Left hindlimb (tissue), 1 donor: ENCODE measurements at places on chromosomes 7 and 10.
A peak's percentile ranks its signal among the peaks of the same experiment; 100 is the strongest.

GRCh38 chr7:131267631-131268030 lies 60.0 kb upstream of the MKLN1 start:
- DNase-seq, result no peak

DNA sequence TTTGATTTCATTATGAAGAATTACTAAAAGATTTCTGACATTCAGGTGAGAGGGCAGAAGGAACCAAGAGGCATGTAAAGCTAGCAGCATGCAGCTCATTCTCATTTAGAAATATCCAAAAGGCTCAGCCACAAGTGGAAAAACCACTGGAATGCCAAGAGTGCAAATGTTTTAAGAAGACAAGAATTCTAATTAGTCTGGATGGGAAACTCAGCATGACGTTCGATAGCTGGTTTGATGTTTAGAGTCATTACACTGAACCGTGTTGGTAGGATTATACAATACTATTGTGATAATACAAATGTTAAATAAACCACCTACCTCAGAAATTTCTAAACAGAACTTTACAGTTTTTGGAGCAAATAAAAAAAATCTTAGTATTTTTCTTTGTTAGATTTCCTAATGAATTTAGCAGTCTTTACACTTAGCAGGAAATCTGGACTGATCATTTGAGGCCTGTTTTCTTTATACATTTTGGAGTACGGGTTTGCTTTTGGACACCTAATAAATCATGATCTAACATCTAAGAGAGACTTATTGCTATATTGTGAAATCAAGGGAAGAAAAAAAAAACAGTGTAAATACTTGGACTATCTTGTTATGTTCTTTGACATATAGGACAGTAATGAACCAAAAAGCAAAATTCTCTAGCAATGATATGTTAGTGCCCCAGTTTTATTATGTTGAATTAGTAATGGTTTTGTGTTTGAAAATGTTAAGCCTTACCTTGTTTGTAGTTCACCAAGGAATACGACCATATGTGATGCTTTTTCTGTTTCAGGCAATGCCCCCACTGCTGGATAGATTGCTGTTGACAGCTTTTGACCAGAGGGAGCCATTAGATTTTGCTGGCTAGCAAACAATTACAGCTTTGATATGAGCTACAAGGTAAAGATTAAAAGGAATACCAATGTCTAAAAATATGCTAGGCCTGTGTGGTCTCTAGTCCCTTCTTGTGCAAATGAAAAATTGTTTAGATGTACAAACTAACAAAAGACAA lies 354.1 kb upstream of the SEMA3A start:
- DNase-seq, result no peak

DNA sequence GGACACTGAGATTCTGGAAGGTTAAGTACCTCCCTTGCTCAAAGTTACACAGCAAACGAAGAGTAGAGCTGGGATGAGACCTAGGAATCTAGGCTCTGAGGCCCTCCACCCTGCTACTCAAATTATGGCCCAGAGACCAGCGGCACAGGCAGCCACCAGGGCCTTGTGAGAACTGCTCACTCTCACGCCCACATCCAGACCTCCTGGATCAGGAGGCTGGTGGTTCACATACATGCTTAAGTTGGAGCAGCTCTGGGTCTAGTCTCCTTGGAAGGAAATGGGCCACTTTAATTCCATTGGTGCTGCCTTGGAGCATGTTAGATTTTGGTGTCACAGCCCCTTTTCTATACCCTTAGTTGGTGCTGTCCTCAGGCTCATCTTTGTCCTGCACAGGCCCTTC lies 41.9 kb downstream of the ADRA2A start:
- no peak for DNase-seq

GRCh38 chr10:24869354-24870015 lies 82.9 kb downstream of the PRTFDC1 start:
- DNase-seq, result no peak

- no peak for DNase-seq
Observed at GRCh38 chr7:35250941-35251340, 3.0 kb downstream of the TBX20 start.

GRCh38 chr10:82742478-82742877 lies 867.5 kb downstream of the NRG3 start:
- no peak for DNase-seq

DNA sequence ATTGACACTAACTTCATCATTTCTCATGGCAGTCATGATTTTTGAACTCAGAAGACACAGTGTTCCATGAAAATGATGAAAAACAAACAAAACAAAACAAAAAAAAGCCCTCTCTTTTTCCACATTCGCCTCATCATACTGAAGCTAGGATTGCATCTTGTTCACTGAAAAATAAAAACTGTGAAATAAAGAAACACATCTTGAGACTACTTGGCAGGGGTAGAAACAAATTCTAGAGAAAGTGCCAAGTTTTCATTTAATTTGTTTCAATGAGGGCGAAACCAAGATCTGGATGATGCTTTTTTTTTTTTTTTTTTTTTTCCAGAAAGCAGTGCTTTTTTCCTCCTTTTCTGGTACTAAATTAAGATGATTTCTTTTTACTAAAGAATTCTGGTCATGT lies 350.4 kb upstream of the ETV1 start:
- DNase-seq, result no peak

GRCh38 chr7:151131592-151132293 lies 35.8 kb downstream of the GBX1 start:
- DNase-seq, result peak; percentile 78

GRCh38 chr7:112161253-112162141 lies 44.7 kb downstream of the DOCK4 start:
- DNase-seq, result no peak

DNA sequence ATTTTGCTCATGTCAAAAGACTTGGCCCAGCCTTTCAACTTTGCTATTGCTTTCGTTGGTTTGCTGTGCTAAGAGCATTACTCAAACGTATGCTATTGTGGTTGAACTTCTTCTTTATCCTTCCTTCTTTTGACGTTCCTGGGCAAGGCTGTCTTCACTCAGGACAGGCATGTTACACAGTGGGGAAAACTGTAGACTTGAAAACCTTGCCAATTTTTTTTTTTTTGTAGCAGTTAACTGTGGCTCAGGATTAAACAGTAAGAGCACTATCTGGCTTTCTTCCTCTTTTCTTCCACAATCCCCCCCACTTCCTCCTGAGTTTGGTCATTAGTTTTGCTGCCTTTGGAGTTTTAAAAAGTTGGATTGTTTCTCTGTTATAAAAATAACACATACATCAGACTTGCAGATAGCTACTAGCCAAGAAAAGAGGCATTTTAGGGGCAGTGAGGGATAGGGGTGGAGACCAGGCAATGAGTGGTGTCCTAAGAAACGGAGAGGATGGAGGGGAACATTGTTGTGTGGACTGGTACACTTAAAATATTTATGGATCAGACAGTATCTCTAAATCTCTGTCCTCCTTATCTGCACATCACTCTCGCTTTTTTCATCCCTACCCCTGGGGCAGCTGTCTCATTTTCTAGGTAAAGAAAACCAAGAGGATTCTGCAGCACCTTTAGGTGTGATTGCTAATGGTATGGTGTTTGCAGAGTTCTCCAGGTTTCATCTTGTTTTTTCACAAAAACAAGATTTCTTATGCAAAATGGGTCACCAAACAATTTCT lies 181.7 kb downstream of the LRMDA start:
- DNase-seq, result no peak

DNA sequence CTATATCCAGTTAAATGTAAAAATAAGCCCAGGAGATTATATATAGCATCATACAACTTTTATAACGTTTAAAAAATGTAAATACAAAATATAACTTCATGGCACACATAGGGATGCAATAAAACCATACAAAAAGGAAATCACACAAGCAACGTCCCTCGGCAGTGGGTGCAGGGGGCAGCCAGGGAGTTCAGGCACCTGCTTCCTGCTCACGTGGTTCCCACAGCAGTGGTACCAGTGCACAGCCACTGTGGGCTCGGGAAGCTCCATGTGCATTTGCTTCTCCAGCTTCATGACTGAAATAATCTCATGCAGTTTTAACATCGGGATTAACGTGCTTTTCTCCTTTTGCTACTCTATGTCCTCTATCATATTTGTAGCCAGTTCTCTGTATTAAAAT lies 255.5 kb upstream of the CXCL12 start:
- no peak for DNase-seq

- no peak for DNase-seq
Observed at GRCh38 chr7:103343758-103344452, 662 bp downstream of the DNAJC2 start.

DNA sequence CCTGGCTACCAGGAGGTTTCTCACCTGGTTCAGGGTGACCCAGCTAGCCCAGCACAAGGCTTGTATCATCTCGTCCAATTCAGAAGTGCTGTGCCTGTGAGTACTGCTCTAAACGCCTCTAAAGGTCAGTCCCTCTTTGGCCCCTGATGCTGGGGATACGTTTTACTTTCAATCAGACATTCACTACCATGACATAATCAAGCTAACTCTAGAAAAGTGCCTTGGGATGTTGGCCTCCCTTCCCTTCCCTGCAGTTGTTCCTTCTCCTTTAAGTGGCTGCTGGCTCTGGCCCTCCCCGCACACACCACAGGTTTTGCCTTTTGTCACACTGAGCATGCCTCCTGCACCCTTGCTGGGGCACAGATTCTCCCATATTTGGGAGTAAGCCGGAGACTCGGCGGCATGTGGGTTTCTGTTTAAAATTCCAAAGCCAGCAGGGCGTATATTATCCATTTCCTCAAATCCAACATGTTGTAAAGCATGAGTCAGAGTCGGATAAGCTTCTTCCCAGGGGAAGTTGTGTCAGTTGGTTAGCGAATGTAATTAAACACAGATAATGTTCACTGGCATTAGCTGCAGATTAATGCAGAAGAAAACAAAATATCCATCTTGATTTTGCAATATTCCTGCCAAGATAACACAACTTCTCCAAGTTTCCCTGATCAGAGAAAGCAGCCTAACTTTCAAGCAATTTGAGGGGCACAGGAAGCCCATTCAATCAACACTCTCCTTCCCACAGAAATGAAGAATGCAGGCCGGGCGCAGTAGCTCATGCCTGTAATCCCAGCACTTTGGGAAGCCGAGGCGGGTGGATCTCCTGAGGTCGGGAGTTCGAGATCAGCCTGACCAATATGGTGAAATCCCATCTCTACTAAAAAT lies 31.8 kb upstream of the VCL start:
- DNase-seq, result peak; percentile 91

DNA sequence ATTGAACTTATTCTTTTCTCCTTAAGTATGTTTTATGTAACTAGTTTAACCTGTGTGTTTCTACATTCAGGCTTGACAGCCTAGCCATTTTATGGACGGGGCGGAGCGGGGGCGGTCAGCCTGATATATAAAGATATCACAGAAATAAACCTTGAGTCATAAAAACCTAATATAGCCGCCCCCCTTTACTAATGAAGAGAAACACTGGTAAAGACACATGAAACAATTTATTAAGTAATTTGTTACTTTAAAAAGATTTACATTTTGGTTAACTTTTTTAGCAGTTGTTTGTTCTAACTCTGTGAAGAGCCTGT lies 84.0 kb downstream of the MAPK8 start:
- no peak for DNase-seq
